ENCODE measurements at places on chromosomes 4 and X.

GRCh38 chrX:139828033-139828432, 104.8 kb downstream of the ATP11C start:
- DNase-seq: no peak

GRCh38 chr4:67694662-67695061, 6.3 kb downstream of the UBA6 start:
- DNase-seq: no peak

DNA sequence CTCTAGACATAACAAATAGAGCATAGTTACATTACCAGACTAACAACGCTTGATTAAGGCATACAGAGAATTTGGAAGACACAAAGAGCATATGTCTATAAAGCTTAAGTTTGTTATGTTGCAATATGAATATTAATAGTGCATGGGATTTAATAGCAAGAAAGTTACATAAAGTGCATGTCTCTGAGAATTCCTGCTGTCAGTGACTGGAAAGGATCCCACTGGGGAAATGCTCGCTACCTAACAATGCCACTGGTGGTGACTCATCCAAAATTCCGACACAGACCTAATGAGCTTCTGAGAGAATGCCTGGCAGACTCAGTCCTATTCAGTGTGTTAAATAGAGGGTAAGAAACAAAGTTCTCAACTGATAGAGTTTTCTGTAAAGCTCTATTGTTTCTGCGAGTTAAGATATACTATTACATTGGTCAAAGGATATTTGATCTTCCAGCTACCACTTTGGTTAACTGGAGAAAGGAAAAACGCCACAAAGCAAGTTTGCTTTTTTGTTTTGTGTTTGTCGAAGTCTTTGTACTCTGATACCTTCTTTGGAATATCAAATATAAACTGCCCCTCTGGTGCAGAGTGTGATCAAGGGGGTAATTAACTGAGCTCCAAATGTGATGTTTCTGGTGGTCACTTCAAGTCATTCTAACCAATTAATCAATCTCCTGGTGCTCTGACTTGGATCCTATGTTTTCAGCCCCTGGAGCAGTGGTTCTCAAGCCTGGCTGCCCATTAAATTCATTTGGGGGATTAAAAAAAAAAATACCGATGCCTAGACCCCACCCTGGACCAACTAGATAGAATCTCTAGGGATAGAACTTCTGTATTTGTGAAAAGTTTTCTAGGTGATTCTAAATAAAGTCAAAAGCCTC, 107.9 kb downstream of the PALLD start:
- no peak for DNase-seq

- DNase-seq: peak; percentile 60
Observed at GRCh38 chrX:107654872-107655761, 26.8 kb downstream of the PRPS1 start.

- peak; percentile 83 for DNase-seq
Observed at GRCh38 chr4:108830509-108831244, 67.8 kb upstream of the ETNPPL start.

GRCh38 chr4:7709431-7709830, 230.2 kb downstream of the AFAP1 start:
- no peak for DNase-seq

DNA sequence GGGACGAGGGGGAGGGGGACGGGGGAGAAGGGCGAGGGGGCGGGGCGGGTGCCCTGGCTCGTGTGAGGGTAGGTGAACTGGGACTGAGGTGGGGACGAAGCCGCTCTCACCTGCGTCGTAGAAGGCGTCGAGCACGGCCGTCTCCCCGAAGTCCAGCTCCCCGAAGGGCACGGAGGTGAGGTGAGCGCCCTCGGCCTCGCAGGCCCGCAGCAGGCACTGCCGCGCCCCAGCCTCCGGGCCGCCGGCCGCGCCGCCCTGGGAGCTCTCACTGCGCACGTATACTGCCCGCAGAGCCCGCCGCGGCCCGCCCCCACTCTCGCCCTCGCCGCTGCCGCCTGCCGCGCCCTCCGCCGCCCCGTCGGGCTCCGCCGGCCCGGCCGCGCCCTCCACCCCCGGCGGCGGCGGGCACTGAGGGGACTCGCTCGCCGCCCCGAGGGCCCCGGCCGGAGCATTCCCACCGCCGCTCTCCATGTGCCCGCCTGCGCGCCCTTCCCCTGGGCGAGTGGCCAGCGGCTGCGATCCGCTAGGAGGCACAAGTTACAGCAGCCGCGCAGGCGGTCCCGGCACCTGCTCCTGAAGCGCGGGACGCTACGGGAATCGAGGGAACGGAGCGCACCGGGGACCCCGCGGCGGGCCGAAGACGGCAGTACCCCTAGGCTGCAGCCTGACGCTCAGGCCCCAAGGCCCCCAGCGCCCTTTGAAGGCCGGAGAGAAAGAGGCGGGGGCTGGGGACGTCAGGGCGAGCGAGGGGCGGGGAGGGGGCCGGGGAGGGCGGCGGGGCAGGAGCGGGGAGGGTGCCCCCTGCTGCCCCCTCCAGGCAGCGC, at the start of gene MAP3K15:
MAP3K15 (minus strand) TSS at position 718 of the 824 bp plus-strand sequence; CDS start at position 471, 247 bp downstream.
- no peak for DNase-seq

- no peak for DNase-seq
Observed at GRCh38 chr4:123559955-123560871, 163.6 kb downstream of the SPRY1 start.

DNA sequence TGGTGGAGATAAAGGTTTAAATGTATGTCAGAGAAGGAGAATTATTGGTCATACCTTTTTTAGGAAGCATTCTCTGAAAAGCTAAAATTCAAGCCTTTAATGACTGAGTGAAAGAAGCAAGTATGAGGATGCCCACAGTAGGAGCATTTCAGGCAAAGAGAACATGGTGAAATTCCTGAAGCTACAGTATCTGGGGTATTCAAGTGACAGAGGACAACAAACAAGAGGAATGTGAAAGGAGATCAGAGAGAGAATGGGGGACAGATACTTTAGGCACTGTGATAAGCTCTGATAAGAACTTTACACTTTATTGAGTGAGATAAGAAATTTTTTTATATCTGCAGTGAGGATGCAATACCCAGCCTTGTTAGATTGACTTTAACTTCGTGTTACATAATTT, 621.3 kb upstream of the AGA start:
- DNase-seq: no peak

DNA sequence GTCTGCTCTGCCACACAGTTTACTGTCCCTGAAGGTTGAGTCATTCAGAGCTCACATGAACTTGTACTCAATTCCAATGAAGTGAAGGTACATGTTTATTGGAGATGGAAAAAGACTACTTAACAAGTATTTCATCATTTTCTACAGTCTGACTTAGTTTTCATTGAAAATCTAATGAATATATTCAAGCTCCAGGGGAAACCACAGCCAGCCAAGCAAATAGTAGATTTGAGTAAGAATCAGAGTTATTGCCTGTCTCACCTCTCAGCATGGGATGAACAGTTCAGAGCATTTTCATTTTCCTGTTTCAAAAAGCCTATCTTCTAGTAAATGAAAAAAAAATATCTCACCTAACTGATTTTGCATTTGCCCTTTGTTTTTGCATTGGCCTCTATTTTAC, 1249.4 kb upstream of the DIAPH2 start:
- no peak for DNase-seq

- no peak for DNase-seq
Observed at GRCh38 chr4:141348125-141348524, 127.4 kb downstream of the ZNF330 start.

DNA sequence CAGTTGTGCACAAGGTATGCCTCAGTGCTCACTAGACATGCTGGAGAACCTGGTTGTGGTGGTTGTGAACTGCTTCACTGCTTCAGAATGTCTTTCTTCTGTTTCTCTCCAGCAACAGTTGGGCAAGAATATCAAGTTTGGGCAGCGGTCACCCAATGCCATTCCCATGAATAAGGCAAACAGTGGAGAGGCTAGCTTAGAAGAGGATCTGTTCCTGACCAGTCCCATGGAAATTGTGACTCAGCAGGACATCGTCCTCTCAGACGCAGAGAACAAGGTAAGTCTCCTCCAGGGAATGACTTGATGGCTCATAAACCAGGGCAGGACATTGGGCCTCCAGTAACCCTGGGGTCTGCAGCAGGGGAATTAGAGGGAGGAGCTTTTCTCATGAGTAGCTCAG, 79.9 kb downstream of the AASDH start:
- DNase-seq: no peak

- DNase-seq: no peak
Observed at GRCh38 chr4:164023214-164023613, 528.7 kb downstream of the TMA16 start.
